GM12892 (cell line): ENCODE measurements at places on chromosomes 5 and 9.

DNA sequence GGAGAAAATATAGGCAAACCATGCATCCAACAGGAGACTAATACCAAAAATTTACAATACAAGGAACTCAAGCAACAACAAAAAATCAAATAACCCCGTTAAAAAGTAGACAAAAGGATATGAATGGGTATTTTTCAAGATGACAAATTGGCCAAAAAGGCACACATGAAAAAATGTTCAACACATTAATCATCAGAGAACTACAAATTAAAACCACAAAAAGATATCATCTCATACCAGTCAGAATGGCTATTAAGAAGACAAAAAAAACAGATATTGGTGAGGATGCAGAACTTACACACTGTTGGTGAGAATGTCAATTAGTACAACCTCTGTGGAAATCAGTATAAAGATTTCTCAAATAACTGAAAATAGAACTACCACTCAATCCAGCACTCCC is 35.0 kb downstream of the TEX10 start:
- DNase-seq: no peak

DNA sequence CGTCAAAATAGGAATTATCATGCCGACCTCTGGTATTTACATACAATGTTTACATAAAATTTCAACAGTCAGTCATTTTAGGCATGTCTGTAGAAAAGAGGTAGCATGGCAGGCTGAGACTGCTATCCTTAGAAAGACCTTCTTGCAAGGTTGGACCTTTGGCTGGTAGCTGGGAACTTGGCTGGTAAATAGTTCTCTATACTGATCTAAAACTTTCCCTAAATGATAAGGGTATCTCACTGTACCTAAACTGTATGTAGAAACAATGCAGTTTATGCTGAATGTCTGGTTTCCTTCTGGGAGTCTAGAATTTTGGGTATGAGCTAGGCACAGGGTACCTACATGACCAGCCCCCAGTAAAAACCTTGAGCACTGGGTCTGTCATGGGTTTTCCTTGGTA is 18.0 kb downstream of the FEM1C start:
- DNase-seq: no peak

DNA sequence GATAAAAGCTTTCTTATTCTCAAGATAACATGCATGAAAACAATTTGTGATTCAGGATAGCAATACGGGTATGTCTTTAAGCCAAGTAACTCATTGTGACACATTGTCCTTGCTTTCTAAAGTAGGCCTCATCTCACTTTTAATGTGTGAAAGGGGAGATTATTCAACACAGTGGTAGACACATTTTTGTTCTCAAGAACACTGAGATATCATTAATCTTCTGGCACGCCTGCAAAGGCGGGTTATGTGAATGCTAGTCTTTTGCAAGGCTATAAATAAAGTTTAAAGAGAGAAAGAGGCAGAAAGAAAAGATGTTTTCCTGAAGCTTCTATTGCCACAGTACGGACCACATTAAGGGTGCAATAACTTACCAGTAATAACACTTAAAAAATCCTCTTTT is 181.8 kb upstream of the MEF2C start:
- DNase-seq: no peak

DNA sequence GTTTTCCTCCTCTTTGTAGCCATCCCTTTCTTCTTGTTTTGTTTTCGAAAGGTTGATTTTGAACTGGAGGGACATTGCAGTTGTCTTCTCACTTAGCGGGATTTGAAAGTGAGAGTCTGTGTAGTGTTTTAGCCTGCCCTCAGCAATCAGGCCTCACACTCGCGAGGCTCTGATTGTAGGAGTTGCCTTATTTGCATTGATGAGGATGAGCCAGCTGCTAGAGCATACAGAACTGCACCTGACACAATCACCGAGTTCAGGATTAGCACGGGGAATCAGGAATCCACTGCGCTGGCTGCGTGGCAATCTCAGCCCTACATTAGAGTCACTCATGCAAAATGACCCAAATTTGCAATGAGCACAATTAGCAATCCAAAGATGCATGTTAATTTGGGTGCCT is 122.5 kb upstream of the TMEM161B start:
- no peak for DNase-seq

GRCh38 chr5:73987915-73988314 is 361.9 kb downstream of the ARHGEF28 start:
- no peak for DNase-seq

DNA sequence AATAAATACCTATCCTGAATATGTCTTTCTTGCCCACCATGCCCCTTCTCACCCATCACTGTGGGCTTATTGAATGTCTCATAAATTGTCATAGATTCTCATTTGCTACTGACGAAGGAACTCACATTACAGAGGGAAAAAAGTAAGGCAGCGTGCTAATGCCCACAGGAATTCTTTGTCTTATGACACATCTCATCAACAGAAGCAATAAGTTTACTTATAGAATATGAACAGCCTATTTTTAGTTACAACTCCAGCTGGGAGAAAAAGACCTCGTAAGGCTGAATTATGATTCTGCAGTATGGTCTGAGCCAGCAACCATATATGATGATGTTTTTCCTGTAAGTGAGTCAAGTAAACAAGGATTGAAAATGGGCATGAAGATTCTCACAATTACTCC is 22.4 kb upstream of the ATG10 start:
- DNase-seq: no peak

- DNase-seq: no peak
Observed at GRCh38 chr5:135655468-135655815, 76.7 kb upstream of the CXCL14 start.

DNA sequence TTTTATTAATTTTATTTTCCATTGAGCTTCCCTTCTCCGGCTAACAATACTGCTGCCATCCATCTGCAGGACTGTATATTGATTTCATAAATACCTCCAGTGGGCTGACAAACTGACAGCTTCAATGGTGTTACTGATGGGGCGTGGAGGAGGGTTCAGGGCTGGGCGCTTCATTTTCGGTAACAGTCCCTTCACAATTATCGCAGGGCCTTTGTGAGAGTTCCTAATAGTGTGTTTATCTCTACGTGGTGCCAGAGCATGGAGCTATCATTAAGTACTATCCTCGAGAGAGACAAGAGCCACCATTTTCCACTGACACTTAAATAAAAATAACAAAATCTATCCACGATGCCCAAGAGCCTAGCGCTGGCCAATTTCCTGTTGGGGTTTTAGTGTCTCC is 307.0 kb upstream of the PANK3 start:
- DNase-seq: no peak

DNA sequence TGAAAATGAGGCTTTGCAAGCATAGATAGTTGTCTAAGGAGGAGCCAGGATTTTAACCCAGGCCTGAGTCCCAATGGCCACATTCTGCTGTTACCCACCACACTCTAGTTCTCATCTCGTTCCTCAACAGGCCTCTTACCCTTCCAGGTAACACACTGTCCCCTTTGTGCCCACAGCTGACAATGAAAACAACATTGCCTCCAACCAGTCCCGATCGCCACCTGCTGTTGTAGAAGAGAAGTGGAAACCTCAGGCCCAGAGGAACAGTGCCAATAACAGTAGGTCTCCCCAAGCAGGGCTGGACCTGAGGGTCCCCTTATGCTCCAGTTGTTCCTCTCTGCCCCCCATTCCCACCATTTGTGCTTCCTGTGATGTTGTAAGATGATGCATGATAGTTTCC is 30.4 kb downstream of the AMBP start:
- DNase-seq: no peak

DNA sequence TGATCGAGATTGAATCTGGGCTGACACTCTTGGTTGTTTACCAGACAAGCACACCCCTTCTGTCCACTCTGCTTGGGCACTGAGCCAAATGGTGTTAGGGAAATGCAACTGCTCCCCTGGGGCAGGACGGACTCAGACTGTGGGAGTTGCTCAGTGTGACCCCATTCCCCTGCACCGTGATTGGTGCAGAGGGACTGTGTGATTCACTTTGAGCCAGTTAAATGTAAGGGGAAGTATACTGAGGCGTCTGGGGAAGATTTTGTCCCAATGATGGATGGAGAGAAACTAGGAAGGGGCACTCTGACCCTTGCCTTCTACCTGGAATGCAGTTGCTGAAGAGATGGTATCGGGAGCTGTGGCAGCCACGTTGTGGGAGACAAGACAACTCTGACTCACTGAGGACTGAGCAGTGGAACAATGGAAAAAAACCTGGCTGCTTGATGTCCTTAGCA is 196.0 kb upstream of the ANKRD55 start:
- no peak for DNase-seq

DNA sequence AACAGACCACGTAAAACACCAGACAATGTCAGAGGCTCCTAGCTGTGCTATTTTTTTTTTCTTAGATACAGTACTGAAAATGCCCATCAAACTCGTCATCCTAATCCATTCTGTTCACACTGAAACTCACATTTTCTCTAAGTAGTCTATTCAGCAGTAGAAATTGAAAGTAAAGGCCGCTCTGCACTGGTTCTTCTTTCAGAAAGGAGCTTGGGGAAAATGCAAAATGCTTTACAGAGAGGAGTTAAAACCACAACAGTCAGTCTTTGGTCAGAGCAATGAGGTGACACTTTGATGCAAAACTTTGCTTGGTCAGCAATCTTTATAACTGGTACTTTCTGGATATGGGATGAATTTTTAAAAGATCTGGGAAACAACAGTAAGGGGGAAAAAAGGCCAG is 43.8 kb upstream of the SUSD1 start:
- peak; percentile 15 for DNase-seq

DNA sequence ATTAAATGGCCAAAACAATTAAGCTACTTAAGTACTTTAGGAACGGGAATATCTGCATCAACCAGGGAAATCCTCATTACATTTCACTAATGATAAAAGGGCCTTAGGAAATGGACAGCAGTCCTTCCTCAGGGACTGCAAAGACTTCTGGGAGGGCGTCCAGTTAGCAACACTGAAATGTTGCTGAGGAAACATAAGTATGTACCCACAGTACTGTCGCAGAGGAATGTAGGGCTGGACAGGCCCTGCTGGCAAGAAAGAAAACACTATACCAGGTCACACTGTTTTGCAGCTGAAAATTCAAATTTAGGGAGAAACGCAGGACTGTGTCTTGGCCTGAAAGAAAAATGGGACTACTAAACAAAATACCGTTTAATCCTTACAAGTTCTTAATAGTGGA is 1.3 kb downstream of the C5orf15 start:
- DNase-seq: no peak

DNA sequence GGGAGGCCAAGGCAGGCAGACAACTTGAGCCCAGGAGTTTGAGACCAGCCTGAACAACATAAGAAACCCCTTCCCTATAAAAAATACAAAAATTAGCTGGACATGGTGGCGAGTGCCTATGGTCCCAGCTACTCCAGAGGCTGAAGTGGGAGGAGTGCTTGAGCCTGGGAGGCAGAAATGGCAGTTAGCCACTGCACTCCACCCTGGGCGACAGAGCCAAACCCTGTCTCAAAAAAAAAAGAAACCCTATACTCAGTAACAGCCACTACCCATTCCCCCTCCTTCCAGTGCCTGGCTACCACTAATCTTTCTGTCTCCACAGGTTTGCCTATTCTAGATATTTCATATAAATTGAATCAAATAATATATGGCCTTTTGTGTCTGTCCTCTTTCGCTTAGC is 14.3 kb upstream of the SIL1 start:
- no peak for DNase-seq

- no peak for DNase-seq
Observed at GRCh38 chr9:104826079-104826775, 62.3 kb downstream of the NIPSNAP3B start.

GRCh38 chr5:111929261-111929660 is 172.3 kb upstream of the NREP start:
- DNase-seq: no peak

DNA sequence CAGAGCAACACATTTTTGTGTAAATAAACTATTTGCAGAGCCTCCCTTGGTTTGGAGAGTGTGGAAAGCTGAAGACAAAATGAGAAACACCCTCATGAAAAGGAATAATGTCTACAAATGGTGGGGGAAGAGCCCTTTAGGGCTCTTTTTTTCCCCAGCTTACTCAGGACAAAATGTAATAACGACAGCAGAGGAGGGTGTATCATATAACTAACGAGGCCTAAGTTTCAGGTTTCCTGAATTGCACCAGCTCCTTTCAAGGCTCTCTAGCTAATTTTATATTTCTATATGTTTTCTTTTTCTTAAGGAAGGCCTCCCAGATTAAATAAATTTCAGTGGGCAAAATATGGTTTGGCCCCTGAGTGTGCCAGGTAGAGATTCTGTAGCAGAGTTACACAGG is 116.3 kb downstream of the FEM1C start:
- no peak for DNase-seq

DNA sequence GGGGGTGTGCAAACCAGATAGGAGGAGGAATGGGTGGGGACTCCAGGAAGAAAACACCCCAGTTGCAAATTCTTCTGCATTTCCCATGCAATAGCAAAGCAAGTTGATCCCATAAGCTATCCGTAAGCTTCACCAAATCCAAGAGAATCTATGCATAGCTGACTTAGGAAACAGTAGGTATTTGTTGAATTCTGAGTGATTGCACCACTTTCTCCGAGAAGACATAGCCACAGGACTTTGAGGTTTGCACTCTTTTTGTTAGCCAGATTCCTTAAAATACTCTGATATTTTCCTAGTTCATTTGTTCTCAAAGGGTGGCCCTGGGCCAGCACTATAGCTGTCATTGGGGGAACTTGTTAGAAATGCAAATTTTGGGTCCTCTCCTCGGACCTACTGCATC is 271.9 kb downstream of the SLIT3 start:
- no peak for DNase-seq

DNA sequence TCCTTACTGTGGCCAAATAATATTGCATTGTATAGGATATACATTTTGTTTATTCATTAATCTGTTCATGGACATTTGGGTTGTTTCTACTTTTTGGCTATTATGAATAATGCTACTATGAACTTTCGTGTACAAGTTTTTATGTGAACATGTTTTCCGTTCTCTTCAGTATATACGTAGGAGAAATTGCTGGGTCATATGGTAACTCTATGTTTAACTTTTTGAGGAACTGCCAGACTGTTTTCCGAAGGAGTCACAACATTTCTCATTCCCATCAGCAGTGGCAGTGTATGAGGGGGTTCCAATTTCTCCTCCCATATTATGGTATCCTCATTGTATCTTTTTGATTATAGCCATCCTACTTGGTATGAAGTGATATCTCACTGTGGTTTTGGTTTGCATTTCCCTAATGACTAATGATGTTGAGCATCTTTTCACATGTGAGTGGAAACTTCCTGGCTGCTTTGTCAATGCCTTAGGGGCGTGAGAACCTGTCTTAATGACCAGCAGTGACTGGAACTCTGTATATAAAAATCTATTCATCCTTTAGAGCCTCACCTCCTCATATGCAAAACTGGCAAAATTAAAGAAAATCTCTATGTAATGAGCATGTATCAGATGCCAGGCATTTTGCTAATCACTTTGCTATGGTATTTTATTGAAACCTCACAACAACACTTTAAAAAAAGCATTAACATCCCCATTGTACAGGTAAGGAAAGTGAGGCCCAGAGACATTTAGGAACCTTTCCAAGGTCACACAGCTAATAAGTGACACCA is 47.8 kb upstream of the TGFBR1 start:
- no peak for DNase-seq

- no peak for DNase-seq
Observed at GRCh38 chr5:37696190-37697021, 143.4 kb downstream of the GDNF start.

- DNase-seq: no peak
Observed at GRCh38 chr9:110602281-110602680, 22.7 kb upstream of the SVEP1 start.
